Renal pelvis (tissue), 12 donors: ENCODE measurements at places on chromosomes 13 and 19. TPM values are rescaled to one million over a fixed set of nuclear protein-coding genes. Genes with fewer than 3 reads are reported as not detected.

DNA sequence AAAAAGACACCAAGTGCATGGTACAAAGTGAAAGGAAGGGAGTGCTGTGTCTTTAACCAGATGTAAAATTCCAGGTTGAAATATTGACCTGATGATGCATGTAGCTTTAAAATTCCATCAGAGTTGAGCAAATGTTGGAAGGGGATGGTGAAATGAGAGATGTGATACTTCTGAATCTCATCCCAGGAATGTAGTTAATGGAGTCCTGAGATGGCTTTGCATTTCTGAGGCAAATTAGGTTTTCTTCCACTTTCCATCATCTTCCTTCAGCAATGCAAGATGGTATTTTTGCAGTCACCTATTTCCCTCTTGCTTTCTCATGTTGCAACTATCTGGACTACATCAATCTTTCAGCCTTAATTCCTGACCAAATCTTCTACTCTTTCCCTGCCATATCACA lies 194.1 kb upstream of the MIR17HG start:
- no peak for DNase-seq

DNA sequence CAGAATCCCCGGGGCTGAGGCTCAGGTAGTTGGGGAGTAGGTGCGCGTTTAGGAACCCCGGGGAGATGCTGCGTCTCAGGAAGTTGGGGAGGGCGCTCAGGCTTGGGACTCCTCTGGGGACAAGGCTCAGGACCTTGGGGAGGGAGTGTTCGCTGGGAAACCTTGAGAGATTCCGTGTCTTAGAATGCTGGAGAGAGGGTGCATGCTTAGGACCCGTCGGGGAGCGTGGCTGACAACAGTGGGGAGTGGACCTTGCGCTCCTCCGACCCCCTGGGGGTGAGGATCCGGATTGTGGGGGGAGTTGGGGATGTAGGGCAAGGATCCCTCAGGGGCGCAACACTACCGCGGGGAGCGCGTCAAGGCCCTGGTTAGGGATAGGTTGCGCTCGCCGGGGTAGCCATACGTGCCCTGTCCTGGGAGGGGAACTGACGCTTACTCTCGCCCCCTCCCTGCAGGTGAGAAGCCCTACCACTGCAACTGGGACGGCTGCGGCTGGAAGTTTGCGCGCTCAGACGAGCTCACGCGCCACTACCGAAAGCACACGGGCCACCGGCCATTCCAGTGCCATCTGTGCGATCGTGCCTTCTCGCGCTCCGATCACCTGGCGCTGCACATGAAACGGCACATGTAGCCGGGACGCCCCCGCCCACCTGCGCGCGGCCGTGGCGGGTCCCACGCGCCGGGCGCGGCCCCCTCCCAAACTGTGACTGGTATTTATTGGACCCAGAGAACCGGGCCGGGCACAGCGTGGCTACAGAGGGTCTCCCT lies 2.0 kb downstream of the KLF2 start:
- no peak for DNase-seq

DNA sequence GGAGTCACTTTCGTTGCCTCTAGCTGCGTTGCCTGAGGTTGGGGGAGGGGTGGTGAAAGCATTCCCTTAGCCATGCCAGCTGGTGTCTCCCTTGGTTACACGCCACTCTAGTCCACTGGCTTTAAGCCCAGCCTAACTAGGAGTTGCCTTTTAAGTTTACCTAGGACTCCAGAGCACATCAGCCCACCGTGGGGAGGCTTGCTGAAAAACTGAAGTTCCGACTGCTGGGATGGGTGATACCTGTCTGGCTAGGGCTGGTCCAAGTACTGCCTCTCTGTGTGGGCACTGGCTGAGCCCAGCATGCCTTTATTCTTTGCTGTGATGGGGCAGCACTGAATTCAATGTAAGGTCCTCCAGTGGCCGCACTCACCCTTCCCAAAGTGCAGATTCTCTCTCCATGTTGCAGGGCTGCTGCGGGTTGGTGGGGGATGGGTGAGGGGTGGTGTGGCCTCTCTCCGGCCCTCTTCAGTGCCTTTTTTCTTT lies 11.8 kb upstream of the CEACAM1 start:
- no peak for DNase-seq

- DNase-seq, result no peak
These were observed 21.5 kb upstream of the FOSB start for GRCh38 chr19:45446295-45446694.

DNA sequence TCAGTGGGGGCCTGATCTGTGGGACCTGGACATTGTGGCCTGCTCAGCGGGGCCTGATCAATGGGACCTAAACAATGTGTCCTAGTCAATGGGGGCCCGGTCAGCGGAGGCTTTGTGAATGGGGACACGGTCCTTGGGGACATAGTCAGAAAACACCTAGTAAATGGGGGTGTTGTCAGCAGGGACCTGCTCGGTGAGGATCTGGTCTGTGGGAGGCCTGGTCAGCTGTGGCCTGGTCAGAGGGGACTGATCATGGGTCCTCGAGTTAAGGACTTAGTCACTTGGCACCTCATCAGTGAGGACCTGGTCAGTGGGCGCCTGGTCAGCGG lies 44.5 kb upstream of the TPM4 start:
- no peak for DNase-seq

Gene CEACAM4
- 0.18 TPM for polyA plus RNA-seq

Gene LMTK3
- 3.7 TPM for polyA plus RNA-seq

Gene ETV2
- 2.4 TPM for polyA plus RNA-seq
